ENCODE measurements at places on chromosomes 12 and 14.

GRCh38 chr12:103758310-103759089 lies 82.5 kb downstream of the NT5DC3 start:
- no peak for DNase-seq

- DNase-seq: no peak
These were observed 92.4 kb upstream of the PKP2 start for GRCh38 chr12:32988982-32989381.

DNA sequence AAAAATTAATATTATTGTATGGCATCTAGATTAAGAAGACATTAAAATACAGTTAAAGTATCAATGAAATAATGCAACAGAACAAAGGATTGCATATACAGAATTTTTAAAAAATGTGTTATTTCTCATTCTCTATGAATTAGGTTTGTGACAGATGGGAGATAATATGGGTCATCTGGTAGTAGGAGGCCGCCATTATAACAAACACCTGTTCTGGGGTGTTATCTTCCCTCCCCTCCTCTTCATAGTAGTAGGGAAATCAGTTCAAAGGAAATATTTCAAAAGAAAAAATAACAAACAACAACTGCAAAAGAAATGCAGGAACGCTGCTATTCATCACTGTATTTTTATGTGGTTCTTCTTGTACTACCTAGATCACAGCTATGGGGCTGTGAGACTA lies 187.0 kb upstream of the ATP2B1 start:
- DNase-seq: no peak

GRCh38 chr12:4261655-4262054 lies 11.9 kb upstream of the CCND2 start:
- DNase-seq: no peak

DNA sequence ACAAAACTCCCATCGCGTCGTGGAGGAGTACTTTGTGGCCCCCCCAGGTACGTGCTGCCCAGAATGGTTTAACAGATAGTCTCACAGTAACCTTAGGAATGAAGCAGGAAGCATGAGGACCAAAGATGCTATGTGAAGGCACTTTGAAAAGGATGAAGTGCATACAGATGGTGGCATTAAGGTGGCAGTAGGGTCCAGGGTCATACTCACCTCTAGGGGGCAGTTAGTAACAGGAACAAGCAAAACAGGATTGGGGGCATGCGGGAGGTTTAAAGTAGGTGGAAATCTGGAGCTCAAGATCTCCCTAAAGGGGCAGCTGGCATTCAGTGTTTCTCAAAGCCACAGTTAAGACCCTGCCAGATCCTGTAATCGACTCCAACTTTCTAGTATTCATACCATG lies 10.9 kb downstream of the GATC start:
- DNase-seq: no peak

DNA sequence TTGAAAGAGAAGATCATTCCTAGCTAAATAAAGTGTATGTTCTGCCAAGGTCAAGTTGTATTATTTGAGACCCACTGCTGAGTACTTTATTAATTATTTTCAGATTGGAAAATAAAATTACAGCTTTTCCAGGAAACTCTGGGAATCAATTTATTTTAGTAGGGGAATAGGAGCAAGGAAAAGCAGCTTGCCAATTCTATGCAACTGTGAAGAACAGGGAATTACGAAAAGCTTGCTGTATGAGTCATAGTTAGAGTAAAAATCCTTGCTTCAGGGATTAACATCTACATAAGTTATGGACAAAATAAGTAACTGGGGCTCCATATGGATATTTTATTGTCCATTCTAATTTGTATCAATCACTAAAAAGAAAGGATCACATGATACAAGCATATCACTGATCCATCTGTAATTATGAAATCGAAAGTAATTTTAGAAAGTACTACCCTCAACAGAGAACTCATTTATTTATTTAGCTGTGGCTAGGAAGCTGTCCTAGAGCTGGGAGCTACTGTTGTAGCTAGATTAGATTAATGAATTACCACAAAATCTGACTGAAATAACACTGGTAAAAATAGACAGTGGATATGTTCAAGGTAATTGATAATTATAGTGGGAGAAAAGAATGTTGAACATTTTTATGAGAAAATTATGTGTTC lies 303.5 kb upstream of the NPAS3 start:
- DNase-seq: no peak

- no peak for DNase-seq
These were observed 72.1 kb upstream of the RTL1 start for GRCh38 chr14:100975671-100976070.

DNA sequence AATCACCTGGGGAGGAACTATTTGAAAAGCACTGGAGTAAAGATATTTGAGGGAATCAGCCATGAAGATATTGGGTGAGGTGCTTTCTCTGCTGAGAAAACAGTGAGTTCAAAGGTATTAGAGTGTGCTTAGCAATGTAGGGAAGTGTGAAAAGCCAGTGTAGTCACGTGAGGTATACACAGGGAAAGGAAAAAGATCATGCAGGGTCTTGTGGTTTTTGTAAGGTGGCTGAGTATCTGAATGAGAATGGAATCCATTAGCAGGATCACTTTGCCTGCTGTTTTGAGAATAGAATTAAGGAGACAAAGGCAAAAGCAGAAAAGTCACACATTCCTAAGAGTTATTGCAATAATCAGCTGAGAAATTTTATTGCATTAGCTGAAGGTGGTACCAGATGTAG lies 193.0 kb downstream of the PIK3C2G start:
- DNase-seq: no peak

DNA sequence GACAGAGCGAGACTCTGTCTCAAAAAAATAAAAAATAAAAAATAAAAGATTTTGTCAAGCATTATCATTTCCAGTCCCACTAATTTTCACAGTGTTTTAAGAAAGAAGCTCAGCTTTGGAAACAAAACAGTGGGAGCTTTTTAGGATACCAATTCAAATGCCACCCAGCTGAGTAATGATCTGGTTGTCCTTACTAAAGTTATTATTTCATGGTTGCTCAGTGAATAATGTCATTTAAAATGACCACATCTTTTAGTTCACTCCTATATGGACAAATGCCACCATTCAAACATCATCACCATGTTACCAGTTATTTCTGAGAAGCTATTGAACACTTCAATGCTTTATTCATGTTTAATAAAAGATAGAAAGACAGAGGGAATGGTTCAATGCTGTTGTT lies 365.0 kb downstream of the CCER1 start:
- DNase-seq: no peak

- no peak for DNase-seq
These were observed 72.9 kb upstream of the ST8SIA1 start for GRCh38 chr12:22407397-22407796.

- DNase-seq: no peak
These were observed 4.7 kb upstream of the LHX5 start for GRCh38 chr12:113476176-113476986.

GRCh38 chr12:98509063-98509462 lies 6.3 kb upstream of the TMPO start:
- no peak for DNase-seq

- no peak for DNase-seq
These were observed 241.3 kb upstream of the TMEM132C start for GRCh38 chr12:128025589-128026245.

DNA sequence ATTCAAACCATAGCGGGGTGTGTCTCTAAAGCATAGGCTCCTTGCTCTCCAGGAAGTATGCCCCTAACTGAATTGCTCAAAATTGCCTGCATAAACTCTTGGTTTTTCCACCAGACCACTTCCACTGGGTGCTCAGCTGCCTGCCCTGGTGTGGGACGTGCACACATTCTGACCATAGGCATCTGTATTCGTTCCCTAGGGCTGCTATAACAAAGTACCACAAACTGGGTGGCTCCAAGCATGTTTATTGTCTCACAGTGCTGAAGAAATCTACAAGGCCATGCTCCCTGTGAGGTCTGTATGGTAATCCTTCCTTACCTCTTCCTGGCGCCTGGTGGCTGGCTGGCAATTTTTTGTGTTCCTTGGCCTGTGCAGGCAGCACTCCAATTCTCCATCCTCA lies 16.4 kb upstream of the GALNT6 start:
- DNase-seq: no peak

- DNase-seq: no peak
These were observed 355.2 kb downstream of the PCNX1 start for GRCh38 chr14:71262441-71262840.

GRCh38 chr12:90455756-90456155 lies 499.2 kb downstream of the CCER1 start:
- DNase-seq: no peak

- no peak for DNase-seq
These were observed 131.0 kb upstream of the EEA1 start for GRCh38 chr12:93059925-93060665.

GRCh38 chr14:66008631-66009030 lies 477.5 kb upstream of the CCDC196 start:
- DNase-seq: no peak

DNA sequence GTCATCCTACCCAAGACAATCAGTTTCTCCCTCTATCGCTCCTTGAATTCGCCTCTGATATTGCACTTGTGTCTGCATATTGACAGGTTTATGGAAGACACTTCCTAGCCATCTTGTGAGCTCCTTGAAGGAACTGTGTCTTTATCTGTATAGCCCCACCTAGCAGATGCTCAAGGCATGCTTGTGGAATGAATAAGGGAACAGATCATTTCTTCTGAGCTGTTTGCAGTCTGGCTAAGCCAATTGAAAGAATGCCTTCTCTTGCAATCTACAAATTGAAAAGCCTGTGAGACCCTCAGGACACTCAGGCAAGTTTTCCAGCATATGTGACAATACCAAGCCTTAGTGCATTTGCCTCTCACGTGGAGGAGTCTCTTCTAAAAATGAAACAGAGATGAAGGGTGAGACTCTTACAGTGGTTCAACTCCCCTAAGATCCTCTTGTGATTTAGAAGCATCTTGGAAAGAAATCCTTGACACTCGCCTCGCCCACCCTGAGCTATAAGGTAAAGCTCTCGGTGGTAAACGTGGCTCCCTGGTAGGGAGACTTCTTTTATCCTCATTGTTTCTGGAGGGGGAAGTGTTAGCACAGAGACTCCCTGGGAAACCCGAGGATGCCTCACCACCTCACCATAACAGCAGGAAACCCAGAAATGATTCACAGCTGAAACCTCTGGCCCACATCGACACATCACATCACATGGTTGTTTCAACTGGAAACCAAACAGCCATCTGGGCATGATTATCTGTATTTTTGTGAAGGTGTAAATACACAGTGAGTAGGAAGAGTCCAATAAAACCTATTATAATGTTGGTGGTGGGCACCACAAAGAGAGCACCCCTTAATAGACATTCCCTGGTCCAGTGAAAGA lies 112.3 kb upstream of the BCL2L14 start:
- DNase-seq: peak; percentile 12

GRCh38 chr12:128662101-128662500 lies 161.7 kb downstream of the SLC15A4 start:
- DNase-seq: no peak

DNA sequence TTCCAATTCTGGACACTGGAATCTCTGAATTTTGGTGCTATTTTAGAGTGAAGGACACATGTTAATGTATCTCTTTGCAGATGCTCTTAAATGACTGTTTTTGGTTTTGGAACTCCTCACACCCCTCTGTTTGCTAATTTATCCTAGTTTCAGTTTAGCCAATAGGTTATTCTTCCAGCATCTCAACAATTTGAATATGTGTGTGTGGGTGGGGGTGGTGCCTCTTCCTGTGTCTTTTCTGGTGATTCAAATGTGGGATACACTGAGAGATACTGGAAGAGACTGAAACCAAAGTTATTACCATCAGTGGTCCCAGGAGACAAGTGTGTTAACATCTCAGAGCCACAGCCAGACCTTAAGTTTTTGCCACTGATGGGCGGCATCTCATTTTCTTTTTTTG lies 1317.4 kb upstream of the TMEM132C start:
- DNase-seq: no peak

GRCh38 chr12:124599074-124599999 lies 31.9 kb upstream of the NCOR2 start:
- DNase-seq: no peak

DNA sequence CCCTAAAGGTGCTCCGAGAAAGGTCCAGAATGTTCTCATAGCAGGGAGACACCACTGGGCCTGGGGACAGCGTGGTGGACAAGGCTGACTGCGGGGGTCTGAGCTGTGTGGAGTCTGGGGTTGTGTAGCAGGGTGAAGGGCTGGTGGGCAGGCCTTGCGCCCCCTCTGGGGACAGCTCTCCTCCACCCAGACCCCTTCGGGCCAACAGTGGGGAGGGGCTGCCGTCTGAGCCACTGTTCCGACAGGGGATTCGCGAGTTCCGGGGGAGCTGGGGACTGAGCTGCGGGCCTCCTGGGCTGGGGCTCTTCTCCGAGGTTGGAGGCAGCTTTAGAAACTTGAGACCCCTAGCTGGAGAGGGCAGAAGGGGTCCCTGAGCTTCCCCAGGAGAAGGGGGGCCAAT lies 32.1 kb downstream of the NCKAP5L start:
- no peak for DNase-seq

- no peak for DNase-seq
These were observed 46.7 kb downstream of the HSPB8 start for GRCh38 chr12:119225454-119225853.

DNA sequence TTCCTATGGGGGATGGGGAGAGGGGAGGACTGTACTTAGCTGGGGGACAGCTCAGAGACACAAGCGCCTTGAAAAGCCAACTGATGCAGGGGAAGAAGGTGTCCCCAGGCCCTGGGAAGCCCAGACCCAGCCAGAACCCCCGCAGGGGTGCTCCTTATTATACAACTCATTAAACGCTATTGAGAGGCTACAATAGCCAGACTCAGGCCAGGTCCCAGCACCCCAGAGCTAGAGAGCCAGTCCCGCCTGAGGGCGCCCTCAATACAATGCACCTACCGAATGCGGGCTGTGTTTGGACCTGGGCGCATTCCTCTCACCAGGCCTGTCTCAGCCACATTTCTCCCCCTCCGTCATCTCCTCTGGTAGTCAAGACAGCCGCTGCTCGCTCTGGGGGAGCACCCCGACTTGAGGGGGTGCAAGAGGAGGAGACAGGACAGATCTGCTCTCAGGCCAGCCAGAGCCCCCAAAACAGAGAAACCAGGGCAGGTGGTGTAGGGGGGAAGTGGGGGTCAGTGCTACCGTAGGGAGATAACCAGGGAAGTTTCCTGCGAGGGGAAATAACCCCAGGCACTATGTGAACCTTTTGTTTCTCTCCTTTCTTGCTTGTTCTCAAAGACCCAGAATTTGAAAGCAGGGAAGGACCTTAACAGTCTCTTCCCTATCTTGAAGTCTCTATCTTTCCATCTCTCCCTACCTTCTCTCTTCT lies 6.1 kb upstream of the ASIC1 start:
- DNase-seq: no peak

- DNase-seq: no peak
These were observed 1524.7 kb upstream of the TMEM132C start for GRCh38 chr12:126742241-126742641.
